Small intestine (tissue), 16 donors: ENCODE measurements at places on chromosomes 16 and 17.
A peak's percentile ranks its signal among the peaks of the same experiment; 100 is the strongest.

DNA sequence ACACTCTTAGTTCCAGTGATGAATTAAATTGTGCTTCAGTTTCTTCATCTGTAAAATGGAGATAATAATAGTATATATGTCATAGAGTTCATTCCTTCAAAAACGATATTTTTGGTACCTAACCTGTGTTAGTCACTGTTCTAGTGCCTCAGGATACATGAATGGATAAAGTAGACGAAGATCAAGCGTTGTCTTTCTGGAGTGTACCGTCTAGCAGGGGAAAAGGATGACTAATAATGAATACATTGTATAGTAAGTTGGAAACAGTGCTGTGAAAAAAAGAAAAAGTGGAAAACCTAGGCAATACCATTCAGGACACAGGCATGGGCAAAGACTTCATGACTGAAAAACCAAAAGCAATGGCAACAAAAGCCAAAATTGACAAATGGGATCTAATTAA lies 8.6 kb downstream of the KRT10 start:
- H3K27ac ChIP-seq, result no peak overlapping the region
- H3K27me3 ChIP-seq, result no peaks in the 10 kb centered on the region
- no peak for DNase-seq
- H3K4me3 ChIP-seq, result no peak overlapping the region
- no peaks in the 10 kb centered on the region for H3K36me3 ChIP-seq
- H3K4me1 ChIP-seq, result no peaks in the 10 kb centered on the region

GRCh38 chr16:27549464-27549745 lies 308 bp downstream of the GTF3C1 start:
- H3K27ac ChIP-seq, result peak overlapping the region; percentile 77
- H3K36me3 ChIP-seq, result peaks cover 2% of the 10 kb centered on the region
- no peaks in the 10 kb centered on the region for H3K27me3 ChIP-seq

DNA sequence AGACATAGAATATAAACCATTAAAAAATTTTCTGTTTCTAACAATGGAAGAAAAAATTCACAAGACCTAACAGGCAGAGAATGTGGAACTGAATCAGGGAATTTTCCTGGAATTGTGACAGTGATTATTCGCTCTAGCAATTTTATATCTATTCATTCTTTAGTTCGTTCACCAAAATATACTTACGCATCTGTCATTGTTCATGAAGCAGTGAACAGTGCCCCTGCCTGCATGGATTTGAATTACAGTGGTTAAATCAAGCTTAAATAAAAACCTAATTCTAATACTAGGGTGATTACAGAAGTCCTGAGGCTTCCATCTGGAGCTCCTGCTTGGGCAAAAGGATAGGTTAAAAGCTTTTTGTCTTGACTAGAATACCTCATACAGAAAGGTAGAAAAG lies 48.6 kb downstream of the ABCA8 start:
- no peak overlapping the region for H3K27ac ChIP-seq
- H3K27me3 ChIP-seq, result no peaks in the 10 kb centered on the region
- H3K4me3 ChIP-seq, result no peak overlapping the region
- no peaks in the 10 kb centered on the region for H3K36me3 ChIP-seq
- DNase-seq, result peak; percentile 2

DNA sequence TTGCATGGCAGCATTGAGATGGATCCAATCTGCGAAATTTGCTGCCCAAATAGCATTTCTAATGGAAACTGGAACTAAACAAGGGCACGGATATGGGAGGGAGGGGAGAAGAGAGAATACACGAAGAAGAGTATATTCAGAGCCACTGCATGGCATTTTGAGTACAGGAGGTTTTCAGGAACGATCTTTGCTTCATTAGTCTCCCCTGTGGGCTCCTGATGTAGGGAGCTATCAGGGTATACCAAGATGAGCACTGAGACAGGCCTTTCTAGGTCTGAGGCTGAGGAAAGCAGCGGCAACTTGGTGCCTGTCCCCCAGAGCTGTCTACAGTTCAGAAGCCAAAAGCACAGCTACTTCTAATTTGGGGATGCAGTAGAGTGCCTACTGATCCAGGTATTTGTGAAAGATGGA lies 257.7 kb upstream of the PMFBP1 start:
- H3K27ac ChIP-seq, result no peak overlapping the region
- H3K4me1 ChIP-seq, result no peaks in the 10 kb centered on the region
- H3K36me3 ChIP-seq, result no peaks in the 10 kb centered on the region
- H3K4me3 ChIP-seq, result no peak overlapping the region
- no peak for DNase-seq

- H3K4me1 ChIP-seq, result no peaks in the 10 kb centered on the region
- H3K27me3 ChIP-seq, result no peaks in the 10 kb centered on the region
- no peak overlapping the region for H3K4me3 ChIP-seq
- H3K27ac ChIP-seq, result no peak overlapping the region
- H3K36me3 ChIP-seq, result no peaks in the 10 kb centered on the region
These were observed 29.8 kb downstream of the PITPNM3 start for GRCh38 chr17:6526362-6527152.

DNA sequence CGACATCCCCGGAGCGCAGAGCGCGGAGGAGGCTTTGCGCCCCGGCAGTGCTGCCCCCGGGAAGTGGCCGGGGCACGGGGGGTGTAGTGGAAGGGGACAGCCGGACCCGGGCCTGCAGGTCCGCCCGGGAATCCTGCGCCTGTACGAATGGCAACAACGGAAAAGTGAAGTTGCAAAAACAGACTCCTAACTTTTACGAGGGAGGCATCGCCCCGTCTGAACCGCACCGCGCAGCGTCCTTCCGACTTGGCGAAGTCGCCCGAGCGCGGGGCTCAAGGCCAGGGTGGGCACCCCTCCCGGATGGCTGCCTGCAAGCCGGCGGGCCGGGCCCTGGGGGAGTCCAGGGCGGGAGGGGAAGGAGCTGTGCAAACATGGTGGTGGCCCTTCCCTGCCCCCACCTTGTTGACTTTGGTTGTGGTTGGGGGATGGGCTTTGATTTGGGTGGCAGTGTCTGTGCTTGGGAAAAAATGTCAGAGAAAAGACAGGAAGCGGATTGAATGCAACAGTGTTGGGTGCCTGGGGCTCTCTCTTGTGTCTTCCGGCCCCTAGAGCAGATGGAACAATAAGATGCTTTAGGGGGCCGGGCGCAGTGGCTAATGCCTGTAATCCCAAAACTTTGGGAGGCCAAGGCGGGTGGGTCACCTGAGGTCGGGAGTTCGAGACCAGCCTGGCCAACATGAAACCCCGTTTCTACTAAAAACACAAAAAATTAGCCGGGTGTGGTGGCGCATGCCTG lies 675 bp downstream of the RNF213 start:
- peak overlapping the region; percentile 96 for H3K27ac ChIP-seq
- peak; percentile 57 for DNase-seq
- no peaks in the 10 kb centered on the region for H3K36me3 ChIP-seq
- H3K27me3 ChIP-seq, result no peaks in the 10 kb centered on the region
- H3K4me1 ChIP-seq, result peaks cover 37% of the 10 kb centered on the region

DNA sequence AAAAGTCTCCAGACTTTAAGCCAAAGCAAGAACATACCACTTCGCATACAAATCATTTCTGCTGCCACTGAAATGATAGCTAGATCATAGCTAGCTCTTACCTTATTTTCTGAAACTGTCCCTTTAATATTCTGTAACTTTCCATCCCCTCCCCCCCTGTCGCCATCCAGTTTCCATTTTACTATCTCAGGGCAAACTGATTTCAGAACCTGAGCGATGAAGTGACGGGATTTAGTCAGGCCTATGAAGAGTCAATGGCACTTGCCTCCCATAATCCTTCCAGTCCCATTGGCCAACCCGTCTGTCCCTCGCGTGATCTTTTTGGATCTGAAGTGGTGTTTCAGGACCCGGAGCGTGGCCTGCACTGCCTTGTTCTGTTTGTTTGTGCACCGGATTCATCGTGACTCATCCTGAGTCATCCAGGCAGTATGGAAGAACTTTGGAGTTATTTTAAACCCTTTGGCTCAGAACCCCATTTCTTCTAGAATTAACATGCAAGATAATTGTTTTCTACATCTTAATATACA lies 199.8 kb upstream of the CHMP6 start:
- no peaks in the 10 kb centered on the region for H3K27me3 ChIP-seq
- peak; percentile 26 for DNase-seq
- no peaks in the 10 kb centered on the region for H3K4me1 ChIP-seq

- no peaks in the 10 kb centered on the region for H3K27me3 ChIP-seq
- no peak for DNase-seq
- H3K36me3 ChIP-seq, result no peaks in the 10 kb centered on the region
- no peak overlapping the region for H3K4me3 ChIP-seq
These were observed 22.1 kb upstream of the OSGIN1 start for GRCh38 chr16:83930730-83931500.

DNA sequence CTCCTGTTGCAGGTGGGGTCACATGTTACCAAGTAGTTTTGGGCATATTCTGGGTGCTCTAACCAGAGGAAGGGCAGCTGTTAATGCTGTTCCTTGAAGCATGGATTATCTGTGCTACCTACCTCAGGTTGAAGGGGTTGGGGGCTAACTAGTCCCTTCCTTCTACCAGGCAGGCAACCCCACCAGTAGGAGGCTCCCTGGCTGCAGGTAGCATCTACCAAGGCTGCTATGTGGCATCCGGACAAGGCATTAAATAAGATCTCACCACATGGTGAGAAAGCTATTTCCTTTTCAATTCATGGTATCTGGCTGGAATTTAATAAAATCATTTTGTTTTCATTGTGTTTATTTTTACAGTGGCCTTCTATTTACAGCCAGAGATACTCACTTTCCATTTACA lies 62.5 kb downstream of the CACNG3 start:
- no peaks in the 10 kb centered on the region for H3K36me3 ChIP-seq
- no peak for DNase-seq
- H3K27me3 ChIP-seq, result no peaks in the 10 kb centered on the region
- H3K4me1 ChIP-seq, result no peaks in the 10 kb centered on the region

- DNase-seq, result no peak
- no peak overlapping the region for H3K27ac ChIP-seq
- H3K27me3 ChIP-seq, result no peaks in the 10 kb centered on the region
- no peak overlapping the region for H3K4me3 ChIP-seq
These were observed 28.2 kb downstream of the BRD7 start for GRCh38 chr16:50340578-50340977.

GRCh38 chr16:364595-365491 lies 5.5 kb downstream of the MRPL28 start:
- H3K4me3 ChIP-seq, result no peak overlapping the region
- no peak overlapping the region for H3K27ac ChIP-seq
- H3K4me1 ChIP-seq, result no peaks in the 10 kb centered on the region
- peaks cover 10% of the 10 kb centered on the region for H3K27me3 ChIP-seq
- no peak for DNase-seq

DNA sequence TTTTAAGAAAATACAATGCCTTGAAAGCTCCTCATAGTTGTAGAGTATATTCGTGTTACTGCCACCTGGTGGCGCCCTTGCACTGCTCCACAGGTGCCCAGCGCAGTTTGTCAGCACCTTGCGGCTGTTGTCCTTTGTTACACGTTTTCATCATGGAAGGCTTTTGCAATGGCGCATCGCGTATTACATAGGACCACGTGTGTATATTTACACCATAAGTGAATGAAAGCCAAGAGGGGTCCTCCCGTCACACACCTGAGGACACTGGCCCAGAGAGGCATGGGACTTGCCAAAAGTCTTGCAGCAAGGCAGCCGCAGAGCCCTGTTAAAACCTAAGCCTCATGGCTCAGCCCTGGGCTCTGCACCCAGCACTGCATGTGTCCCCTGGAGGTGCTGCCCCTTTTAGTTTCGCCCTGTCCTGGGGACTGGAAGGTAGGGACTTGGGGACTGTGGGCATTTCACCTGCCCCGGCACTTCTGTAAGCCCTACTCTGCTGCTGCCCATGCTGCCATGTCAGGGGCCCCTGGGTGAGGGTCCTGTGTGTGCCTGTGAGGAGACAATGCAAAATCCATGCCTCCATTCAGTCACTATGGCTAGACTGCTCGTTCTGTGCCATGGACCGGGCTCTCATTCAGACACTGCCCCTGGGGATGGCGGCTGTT lies 24.3 kb downstream of the POLR3E start:
- peak; percentile 71 for DNase-seq
- no peak overlapping the region for H3K4me3 ChIP-seq
- H3K4me1 ChIP-seq, result peaks cover 3% of the 10 kb centered on the region
- no peak overlapping the region for H3K27ac ChIP-seq

- H3K27me3 ChIP-seq, result no peaks in the 10 kb centered on the region
- no peak for DNase-seq
- no peaks in the 10 kb centered on the region for H3K4me1 ChIP-seq
These were observed 90.9 kb downstream of the PARN start for GRCh38 chr16:14539156-14539555.

DNA sequence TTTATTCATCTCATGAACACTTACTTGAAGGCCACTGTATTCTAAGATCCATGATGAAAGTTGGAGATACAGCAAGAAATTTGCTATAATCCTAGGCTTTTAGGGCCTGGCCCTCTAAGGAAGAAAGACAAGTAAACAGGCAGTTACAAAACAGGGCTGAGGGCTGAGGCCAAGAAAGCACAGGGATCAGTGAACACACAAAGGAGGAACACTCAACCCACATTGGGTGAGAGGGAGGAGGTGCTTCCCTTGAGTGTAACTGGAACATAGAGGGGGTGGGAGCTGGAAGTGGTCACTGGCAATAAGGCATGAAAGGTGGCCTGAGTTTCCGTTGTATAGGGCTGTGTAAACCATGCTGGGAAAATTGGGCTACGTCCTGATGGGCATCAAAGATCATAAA lies 112.2 kb downstream of the ZNF18 start:
- H3K4me1 ChIP-seq, result no peaks in the 10 kb centered on the region
- no peaks in the 10 kb centered on the region for H3K36me3 ChIP-seq
- H3K27ac ChIP-seq, result no peak overlapping the region
- no peak for DNase-seq
- no peaks in the 10 kb centered on the region for H3K27me3 ChIP-seq

DNA sequence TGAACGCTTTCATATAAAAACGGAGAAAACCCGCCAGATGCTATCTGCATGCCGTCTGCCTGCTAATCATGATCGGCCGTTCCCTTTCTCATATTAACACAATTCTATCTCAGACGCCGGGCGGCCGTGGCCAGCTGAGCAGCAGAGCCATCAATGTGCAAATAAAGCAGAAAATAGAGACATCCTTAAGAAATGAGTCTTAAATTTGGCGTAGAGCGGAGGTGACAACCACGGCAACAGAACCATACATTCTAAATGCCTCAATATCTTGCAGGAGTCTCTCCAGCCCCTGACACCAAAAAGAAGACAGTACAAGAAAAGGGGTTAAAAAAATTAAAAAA lies 2.7 kb upstream of the IRX5 start:
- H3K4me3 ChIP-seq, result no peak overlapping the region
- H3K36me3 ChIP-seq, result no peaks in the 10 kb centered on the region
- no peak for DNase-seq
- peaks cover 13% of the 10 kb centered on the region for H3K4me1 ChIP-seq

- no peak overlapping the region for H3K4me3 ChIP-seq
- H3K4me1 ChIP-seq, result peaks cover 3% of the 10 kb centered on the region
- H3K27me3 ChIP-seq, result no peaks in the 10 kb centered on the region
These were observed 11.7 kb upstream of the SLC47A2 start for GRCh38 chr17:19728084-19728495.
